ENCODE measurements at places on chromosomes 13 and 19. TPM values are rescaled to one million over a fixed set of nuclear protein-coding genes. Genes with fewer than 3 reads are reported as not detected.

Gene SBK2
- total RNA-seq = not detected

- DNase-seq = peak; percentile 93
Observed at GRCh38 chr19:42121656-42122069, 10.6 kb downstream of the POU2F2 start.

- no peak for DNase-seq
Observed at GRCh38 chr19:47711652-47712242, 1.5 kb upstream of the EHD2 start.

DNA sequence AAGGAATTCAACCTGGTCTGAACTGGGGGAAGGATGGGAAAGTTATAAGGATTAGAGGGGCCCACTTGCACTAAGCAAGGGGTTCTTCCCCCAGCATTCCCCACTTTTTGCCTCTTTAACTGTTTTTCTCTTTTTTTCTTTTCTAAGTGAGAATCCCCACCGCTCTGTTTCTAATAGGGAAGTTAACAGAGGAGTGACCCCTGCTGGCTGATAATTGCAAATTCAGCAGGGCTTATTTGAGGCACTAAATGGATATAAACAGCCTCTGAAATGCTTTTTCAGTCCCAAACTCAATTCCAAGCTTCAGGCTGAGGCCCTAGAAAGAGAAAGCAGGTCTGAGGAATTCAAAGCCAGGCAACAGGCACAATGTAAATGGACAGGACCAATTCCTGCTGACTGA is 38.2 kb upstream of the CEACAM21 start:
- peak; percentile 64 for DNase-seq

Gene MISP3
- 1.4 TPM for total RNA-seq

GRCh38 chr19:39870171-39870971 is 24.2 kb upstream of the FBL start:
- no peak for DNase-seq

DNA sequence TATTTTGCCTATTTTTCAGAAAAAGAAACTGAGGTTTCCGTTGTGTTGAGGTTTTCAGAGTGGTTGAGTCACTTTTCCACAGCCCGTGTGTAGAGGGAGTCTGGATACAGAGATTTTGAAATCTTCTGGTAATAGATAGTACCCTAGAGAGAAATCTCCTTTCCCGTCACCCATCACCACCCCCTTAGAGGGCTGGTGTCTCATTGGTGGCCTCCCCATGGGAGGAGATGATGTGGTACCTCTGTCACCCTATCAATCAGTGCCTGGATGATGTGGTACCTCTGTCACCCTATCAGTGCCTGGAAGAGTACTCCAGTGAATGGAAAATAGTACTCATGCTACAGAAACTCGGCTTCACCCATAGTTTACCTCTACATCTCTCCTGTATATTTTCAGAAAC is 42.2 kb upstream of the SERP2 start:
- no peak for DNase-seq

Gene CHAF1A
- total RNA-seq = 80.5 TPM

GRCh38 chr19:532561-533363 is 1.2 kb downstream of the CDC34 start:
- DNase-seq = peak; percentile 62

GRCh38 chr13:33251131-33251661 is 34.4 kb downstream of the STARD13 start:
- DNase-seq = peak; percentile 3

Gene ZNF560
- total RNA-seq = 0.11 TPM

DNA sequence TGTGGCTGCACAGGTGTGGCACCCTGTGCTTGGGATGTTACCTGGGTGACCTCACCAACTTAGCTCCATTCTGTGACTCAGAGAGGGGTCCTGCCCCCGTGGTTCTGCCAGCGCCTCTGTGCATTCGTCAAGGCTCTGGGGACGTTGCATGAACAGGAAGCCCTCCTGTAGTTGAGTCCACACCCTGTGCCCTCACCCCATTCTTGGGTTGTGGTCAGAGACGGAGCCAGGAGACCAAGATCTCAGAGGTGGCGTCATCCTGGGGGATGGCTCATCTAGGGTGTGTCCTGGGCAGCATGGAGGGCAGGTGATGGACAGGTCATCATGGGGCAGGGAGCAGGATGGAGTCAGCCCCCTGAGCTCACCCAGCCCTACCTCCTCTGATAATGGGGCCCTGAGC is 2.5 kb downstream of the COX6B2 start:
- DNase-seq = peak; percentile 30

- DNase-seq = no peak
Observed at GRCh38 chr19:13979686-13980085, 26.4 kb downstream of the RFX1 start.

DNA sequence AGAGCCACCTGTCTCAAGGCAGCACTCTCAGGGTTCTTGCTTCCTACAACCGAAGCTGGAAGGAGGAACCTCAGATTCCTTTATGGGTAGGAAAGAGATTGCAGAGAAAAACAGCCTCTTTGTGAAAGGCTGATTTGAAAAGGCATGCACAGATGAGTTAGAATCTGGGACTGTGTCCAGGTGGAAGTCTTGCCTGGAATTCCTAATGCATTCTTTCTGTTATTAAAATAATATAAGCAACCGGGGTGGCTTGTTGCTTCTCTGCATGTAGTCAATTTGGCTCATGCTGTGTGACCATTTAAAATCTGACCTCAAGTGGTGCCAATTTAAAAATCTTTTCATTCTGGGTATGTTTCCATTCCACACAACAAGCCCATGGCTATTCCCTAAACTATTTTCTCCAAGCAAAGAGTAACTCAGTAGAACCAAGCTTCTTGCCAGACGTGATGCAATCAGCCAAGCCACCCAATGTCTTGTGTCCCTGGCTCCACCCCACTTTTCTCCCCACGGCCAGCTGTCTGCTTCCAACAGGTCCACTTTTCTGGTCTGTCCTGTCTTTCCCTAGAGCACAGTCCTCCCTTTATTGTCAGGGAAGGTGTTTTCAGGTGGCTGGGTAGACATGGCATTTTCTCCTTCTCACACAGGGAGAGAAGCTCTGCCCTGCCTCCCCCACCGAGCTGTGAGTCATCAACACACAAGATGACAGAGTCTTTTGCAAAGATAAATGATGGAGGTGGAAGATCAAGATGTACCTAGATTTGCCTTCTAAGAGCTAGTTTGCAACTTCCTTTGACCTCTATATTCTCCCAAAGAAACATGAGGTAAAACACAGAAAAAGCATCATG is 394.3 kb downstream of the FOXO1 start:
- DNase-seq = peak; percentile 72

- DNase-seq = no peak
Observed at GRCh38 chr13:56670563-56670962, 470.2 kb upstream of the PRR20A start.

Gene WDR87
- not detected for total RNA-seq

GRCh38 chr19:10701955-10702525 is 801 bp downstream of the QTRT1 start:
- DNase-seq = peak; percentile 57

DNA sequence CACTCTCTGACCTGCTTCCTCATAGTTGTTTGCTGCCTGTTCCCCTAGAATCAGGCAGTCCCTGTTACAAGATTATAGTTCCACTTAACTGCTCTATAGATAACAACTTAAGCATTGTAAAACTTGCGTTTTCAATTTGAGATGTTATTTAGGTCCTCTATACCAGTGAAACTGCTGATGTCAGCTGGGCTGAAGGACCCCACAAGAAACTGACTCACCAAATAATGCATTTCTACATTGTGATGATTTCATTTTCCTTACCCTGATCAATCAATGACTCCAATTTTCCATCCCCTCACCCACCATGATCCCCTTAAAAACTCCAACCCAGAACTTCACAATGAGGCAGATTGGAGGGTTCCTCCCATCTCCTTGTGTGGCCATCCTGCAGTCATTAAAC is 280.7 kb downstream of the SLITRK1 start:
- no peak for DNase-seq

DNA sequence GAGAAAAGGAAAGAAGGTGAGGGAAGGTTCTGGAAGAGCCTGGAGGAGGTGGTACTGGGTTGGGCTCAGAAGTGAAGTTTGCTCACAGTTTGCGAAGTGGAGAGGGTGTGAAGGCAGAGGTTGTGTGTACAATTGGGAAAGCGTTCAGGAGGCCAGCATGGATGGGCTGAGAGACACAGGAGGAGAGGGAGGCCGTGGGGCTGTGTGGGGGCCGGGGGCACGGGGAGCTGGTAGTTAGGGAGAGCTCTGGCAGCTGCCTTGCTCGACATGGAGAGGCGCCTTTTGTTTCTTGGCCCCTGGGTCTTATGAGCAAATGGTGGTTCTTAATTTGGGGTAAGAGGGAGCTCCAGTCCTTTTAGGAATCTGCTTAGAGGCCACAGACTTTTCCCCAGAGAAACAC is 16.7 kb downstream of the BICRA start:
- DNase-seq = no peak

DNA sequence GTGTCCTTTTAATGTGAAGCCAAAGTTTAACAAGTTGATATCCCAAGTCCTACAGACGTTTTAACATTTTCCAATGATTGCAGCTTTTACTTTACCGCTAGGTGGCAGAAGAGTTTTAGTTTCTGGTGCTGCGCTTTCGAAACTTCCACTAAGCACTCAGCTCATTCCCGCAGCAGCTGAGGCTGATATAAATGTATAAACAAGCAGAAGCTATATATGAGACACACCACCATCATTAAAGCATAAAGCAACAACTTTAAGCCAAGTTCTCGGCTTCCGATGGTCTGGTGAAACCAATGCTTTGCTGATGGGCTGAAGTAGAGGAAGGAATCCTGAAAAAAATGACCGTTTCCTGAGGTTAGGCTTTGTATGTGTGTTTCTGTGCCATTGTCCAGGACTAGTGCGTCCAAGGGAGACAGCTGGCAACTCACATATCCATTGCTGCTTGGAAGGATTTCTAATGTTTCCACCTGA is 753.9 kb downstream of the OLFM4 start:
- DNase-seq = peak; percentile 3

DNA sequence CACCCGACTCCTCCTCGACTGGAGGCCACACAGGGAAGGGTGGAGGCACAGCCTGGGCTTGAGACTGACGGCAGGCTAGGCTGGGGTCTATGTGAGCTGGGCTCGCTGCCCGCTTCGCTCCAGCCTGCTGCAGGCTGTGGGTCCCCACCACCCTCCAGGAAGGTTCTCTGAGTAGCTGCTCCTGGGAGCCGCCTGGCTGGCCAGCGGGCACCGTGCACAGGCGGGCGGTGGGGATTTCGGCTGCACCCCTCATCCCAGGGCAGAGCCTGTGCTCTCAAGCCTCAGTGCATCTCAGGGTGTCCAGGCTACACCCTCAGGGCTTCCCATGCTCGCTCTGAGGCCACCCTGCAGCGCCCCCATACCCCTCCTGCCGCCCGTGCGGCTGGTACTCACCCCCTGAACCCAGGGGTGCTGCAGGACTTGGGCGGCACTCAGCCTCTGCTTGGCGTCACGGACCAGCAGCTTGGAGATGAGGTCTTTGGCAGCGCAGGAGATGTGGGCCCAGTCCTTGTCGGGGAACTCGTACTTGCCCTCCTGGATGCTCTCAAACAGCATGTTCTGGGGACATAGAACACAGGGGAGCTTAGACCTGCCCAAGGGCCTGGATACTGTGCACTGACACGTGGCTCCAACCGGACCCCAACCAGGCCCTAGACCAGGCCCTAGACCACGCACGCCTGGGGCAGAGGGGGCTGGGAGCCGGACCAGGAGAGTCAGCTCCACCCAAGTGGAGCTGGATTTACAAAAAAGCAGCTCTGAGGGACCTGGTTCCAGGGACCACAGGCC is 10.2 kb downstream of the MKNK2 start:
- no peak for DNase-seq

DNA sequence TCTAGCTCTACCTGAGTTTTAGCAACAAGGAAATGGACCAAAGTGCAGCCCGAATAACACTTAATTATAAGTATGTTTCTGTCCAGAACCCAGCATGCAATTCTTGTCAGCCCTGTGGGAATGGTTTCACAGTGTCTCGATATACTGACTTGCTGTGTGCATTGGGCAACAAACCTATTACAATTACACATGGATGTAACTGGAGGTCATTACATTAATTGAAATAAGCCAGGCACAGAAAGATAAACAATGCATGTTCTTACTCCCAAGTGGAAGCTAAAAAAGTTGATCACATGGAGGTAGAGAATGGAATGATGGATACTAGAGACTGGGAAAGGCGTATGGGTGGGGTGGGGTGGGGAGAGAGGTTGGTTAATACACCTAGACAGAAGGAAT is 5.1 kb upstream of the CYP2S1 start:
- DNase-seq = no peak

- DNase-seq = no peak
Observed at GRCh38 chr19:38714354-38714778, 29.9 kb downstream of the CAPN12 start.

Gene FCGBP
- total RNA-seq = 4.8 TPM

GRCh38 chr13:61040181-61040580 is 375.5 kb downstream of the PCDH20 start:
- no peak for DNase-seq

Gene ANKRD24
- 1.6 TPM for total RNA-seq

- DNase-seq = no peak
Observed at GRCh38 chr13:99477493-99477892, 23.8 kb upstream of the TM9SF2 start.

- no peak for DNase-seq
Observed at GRCh38 chr19:52188822-52189734, 774 bp upstream of the PPP2R1A start.

DNA sequence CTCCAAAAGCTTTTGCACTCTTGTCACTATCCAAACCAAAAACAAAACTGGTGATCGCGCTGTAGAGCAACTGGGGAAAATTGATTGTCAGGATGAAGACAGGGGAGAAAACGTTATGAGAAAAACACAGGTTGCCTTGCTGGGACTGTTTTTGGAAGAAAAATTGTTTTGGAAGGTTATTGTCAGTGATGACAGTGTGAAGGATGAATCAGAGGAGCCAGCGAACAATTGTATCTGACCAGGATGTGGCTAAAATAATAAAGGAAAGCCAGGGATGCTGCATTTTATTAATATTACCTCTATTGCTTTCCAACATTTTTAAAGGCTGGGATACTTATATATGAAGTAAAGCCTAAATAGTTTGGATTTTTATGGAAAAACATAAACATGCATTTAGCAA is 334.0 kb downstream of the SPRY2 start:
- no peak for DNase-seq

Gene SLAIN1
- total RNA-seq = 26.5 TPM

Gene PRR22
- 4.4 TPM for total RNA-seq

Gene CGB3
- not detected for total RNA-seq

Gene NTN5
- total RNA-seq = 0.16 TPM

- peak; percentile 43 for DNase-seq
Observed at GRCh38 chr13:91133941-91134802, 213.3 kb upstream of the MIR17HG start.

GRCh38 chr19:16041299-16041990 is 34.9 kb upstream of the TPM4 start:
- peak; percentile 77 for DNase-seq

DNA sequence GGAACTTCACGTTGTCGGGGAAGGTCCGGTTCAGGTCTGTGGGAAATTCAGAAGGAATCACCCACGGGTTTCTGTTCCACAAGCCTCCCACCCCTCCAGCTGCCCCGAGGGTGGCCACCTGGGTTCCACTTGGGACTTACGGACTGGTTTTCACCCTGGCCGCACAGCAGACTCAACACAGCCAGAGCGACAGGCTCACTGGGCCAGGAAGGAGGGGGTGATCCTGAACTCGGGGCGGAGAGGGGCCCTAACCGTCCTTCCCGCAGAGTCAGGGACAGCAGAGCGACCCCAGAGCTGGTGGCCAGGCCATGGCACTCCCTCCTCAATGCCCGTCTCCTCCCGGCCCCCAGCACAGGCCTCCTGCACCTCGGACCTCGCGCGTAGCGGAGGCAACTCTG is 13.0 kb downstream of the GRTP1 start:
- no peak for DNase-seq
